ENCODE measurements at places on chromosomes 5 and 9.
A peak's percentile ranks its signal among the peaks of the same experiment; 100 is the strongest.

DNA sequence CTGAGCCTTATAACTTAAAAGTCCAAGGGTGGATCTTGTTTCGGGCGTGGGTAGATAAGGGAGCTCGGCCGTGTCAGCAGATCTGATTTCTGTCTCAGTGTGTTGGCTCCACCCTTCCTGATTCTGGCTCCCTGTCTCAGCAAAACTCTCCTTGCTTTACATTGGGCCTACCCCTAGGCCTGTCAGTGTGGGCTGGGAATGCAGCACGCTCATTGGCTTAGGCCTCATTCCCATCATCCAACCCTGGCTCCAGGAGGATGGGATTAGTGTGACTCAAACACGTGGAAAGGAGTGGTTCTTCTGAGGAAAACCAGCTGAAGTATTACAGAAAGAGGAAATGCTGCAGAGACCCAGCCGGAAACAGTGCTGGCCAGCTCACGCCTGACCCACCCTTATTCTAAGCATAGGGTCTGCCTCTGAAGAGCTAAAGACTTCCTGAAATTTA, 59.9 kb downstream of the ZFAND5 start:
- peak; percentile 61 for DNase-seq

- DNase-seq = no peak
These were observed 19.9 kb downstream of the SGTB start for GRCh38 chr5:65702036-65702435.

- no peak for DNase-seq
These were observed 17.9 kb downstream of the FGD3 start for GRCh38 chr9:92965061-92965758.

DNA sequence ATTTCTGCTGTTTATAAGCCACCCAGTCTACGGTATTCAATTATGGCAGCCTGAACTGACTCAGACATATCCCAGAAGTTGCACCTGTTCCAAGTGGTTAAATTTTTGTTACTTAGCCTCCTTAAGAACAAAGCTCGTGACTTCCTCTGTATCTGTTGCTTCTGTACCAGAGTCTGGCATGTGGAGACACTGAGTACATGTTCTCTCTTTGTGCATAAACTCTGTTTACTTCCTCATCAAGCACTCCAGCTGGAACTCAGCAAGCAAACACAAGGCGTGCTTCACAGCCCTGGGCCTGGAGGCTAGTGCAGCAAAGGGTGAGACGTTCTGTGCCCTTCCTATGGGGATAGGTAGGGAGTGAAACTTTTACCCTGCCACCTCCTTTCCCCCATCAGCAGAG, 19.0 kb downstream of the C9orf152 start:
- DNase-seq = no peak

- DNase-seq = no peak
These were observed 63.9 kb downstream of the PCDH1 start for GRCh38 chr5:141814064-141814964.

GRCh38 chr5:110201791-110202190, 512.1 kb downstream of the MAN2A1 start:
- DNase-seq = no peak

- no peak for DNase-seq
These were observed 552.2 kb downstream of the ZNF608 start for GRCh38 chr5:124194282-124194681.

GRCh38 chr5:153797484-153797883, 241.2 kb downstream of the FAM114A2 start:
- no peak for DNase-seq

DNA sequence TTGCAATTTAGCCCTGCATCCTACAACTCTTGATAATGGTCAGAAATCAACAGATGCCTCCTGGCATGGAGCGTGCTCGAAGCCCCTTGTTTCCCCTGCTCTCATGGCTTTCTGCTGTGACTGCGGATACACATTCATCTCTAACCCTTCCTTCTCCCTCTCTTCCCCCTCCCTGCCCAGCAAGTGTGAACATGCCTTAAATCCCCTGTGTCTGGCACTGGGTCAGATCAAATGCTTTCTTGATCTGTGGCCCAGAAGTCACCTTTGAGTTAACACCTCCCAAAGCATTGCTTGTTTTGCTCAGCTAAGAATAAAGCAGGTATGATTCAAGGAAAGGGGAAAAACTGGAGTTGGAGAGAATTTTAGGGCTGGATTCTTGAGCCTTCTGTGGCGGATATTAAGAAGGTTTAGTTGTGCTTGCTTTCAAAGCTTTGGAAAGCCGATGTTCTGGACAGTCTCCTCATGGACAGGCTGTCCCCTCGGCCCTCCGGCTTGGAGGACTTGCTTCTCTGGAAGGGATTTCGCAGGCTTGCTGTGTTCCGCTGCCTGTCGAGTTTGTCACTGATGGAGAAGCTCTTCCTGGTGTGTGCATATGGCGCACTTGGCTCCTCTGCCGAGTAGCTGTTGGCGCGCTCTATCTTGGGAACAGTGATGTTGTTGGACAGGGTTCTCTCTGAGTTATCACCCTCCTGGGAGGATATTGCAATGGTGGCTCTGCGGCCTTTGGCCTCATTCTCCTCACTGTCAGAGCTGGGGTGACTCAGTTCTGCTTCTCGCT, 121.3 kb upstream of the KLF9 start:
- no peak for DNase-seq

DNA sequence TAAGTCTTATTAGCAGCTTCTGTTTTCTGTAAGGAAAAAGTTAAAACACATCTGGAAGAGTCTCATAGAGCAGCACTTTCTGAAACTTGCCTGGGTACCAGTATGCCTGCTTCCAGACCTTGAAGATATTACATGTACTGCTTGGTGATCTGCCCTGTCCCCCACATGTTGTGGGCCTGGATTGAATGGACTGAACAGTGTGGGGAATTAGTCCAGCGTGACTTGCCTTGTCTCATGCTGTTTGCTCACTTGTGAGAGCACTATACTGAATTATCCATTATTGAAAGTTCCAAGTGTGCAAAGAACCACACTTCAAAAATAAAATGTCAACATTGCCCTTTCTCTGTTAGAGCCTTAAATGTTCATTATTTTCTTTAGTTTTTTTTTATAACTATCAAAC, 8.9 kb downstream of the CTNNA1 start:
- no peak for DNase-seq

GRCh38 chr5:7970816-7971215, 101.9 kb downstream of the MTRR start:
- no peak for DNase-seq
